ENCODE measurements at places on chromosomes 3 and 15.

DNA sequence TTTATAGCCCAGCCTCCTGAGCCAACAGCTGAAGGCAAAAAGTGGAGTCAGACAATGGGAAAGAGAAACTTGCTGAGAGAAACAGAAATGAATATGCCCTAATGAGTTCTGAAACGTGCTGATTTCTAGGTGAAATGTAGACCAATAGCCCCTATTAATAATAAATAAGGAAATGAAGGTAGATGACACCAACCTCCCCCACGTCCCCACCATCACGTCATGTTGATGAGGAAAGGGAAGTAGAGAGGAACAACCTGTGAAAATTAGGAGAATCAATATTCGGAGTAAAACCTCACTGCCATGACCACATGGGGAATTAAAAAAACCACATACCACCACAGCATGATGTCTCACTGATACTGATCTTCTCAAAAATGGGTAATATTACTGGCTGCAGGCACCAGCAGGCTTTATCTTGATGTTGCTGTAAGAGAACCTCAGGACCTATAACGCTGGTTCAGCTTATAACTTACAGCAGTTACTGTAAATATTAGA is 64.0 kb downstream of the KAT2B start:
- no peak for DNase-seq

DNA sequence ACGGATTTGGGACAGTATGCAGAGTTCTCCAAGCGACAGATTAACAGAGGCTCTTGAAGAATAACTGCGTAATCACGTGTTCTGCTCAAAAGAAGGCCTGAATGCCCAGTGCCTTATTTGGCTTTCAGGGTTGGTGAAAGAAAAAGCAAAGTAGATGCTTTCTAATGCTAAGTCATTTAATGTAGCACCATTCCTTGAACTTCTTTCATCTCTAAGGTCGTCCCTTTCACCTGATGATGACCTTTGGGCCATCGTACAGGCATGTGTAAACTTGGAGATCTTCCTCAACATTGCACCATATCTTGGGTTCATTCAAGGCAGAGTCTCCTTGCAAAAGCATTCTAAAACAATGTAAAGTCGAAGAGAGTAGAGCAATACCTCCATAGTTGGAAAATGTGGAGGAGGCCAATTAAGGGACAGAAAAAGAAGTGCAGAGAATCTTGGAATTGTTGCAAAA is 48.9 kb downstream of the TMEM44 start:
- DNase-seq = no peak

DNA sequence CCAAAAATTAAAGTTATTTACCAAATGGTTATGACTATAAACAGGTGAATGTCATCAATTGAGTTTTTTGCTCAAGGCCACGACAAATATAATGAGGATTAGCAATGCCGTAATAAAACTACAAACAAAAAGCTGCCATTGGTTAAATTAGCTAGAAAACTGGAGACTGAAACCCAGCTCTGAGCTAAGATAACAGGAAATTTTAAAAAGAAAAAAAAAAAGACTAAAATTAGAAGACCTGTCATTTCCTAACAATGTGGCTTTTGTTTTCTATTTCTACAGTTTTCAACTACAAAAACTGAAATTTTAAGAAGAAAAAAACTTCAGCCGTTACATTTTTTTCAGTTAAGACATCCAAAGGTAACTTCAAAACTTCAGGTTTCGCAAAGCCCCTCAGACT is 9.7 kb downstream of the SLC12A6 start:
- DNase-seq = no peak

DNA sequence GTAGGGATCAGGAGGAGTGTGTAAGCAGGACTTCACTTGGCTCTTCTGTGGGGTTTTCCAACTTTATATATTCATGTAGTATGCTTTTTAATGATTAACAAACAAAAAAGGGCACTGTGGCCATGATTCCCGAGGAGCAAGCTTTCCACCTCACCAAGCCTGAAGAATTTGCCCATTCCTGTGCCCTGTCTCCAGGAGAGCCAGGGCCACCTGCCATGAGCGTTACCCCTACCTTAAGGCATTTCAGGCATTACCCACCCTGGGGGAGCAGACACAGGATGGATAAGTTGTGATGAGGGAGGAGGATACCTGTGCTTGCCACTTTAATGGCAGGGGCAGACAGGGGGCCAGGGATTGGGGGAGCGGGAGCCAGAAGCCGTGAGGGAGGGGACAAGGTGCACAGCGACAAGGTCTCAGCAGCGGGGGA is 3.0 kb downstream of the TRPM1 start:
- DNase-seq = no peak

- no peak for DNase-seq
Measured at GRCh38 chr15:73882761-73883419, 9.5 kb downstream of the TBC1D21 start.

DNA sequence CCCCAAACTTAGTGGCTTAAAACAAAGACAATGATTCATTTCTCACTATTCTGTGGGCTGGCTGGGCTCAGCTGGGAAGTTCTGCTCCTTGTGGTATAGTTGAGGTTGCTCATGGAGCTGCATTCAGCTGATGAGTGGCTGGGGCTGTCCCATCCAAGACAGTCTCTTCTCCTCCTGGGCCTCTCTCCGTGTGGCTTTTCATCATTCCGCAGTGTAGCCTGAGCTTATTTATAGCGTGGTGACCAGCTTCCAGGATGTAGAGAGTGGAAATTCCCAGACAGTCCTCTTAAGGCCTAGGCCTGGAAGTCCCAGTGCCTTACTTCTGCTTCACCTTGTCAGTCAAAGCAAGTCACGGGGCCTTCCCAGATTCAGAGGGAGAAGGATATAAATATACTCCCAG is 136.7 kb upstream of the DAZL start:
- DNase-seq = no peak

- DNase-seq = no peak
Measured at GRCh38 chr3:45776611-45777010, 19.7 kb downstream of the SLC6A20 start.

DNA sequence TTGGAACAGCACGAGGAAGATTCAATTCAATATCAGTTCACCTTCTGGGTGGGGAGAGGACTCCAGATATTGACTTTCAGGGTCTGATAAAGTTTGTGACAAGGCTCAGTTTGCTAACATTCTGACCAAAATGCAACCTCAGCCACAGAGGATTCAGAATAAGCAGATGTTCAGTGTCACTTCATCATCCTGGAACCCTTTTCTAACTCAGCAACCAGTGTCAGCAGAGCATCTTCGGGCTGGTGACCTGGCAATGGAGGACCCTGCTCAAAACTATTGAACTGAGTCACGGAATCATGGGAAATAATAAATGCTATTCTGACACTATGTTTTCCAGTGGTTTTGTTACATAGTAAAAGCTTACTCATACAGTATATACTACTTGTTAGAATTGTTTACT is 433.4 kb upstream of the CFAP20DC start:
- DNase-seq = no peak
